Fibroblast of lung (primary cell): ENCODE measurements at places on chromosomes 16 and 17.

DNA sequence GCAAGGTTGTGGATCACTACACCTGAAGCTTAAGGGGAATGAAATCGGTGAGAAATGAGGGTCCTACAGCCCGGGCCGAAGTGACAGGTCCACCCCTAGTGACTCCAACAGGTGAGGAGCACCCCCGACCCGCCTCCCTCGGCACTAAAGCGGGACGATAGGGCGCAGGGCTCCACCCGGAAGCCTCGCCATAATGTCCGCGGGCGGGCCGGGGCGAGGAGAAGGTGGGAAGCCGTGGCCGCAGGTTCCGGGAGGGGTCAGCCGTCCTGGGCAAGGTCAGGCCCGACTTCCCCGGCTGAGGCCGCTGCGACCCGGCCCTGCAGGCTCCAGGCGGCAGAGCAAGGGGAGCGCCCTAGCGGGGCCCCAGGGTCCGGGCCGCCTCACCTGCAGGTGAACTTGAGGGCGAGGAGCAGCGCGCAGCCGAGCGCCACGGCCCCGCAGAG is 543 bp downstream of the TXNDC11 start:
- DNase-seq = peak; percentile 6

DNA sequence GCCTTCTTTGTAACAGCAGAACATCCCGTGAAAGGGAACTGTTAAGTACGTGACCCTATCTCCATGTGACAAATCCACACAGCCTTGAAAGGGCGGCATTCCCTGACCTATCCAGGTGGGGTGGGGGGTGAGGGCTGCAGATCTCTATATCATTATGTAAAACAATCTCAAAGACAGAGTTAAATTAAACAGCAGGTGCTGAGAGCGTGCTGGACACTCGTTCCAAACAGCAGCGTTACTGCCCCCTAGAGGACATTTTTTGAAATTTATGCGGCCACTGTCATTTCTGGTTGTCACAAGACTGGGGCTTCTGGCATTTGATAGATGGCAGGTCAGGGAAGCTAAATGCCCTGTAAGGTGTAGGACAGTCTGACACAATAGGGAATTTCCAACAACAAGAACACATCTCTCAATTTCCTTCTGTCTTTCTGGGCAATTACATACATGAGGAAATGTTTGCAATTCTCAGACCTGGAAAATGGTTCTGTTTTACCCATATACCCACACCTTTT is 6.7 kb upstream of the SLC25A39 start:
- peak; percentile 72 for DNase-seq

DNA sequence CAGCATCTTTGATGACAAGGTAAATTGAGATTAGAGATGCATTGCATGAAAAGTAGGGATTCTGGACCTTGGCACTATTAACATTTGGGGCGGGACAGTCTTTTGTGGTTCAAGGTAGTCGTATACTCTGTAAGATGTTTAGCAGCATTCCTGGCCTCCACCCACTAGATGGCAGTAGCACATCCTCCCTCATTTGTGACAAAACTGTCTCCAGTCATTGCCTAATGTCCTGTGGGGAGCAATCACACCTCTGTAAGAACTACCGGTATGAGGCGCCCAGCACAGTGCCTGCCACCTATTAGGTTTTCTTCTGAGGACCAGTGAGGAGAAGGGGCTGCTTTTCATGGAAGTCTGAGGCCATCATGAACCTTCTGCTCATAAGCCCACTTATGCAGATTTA is 180.8 kb downstream of the RBFOX1 start:
- no peak for DNase-seq

- DNase-seq = no peak
Measured at GRCh38 chr16:85438981-85439685, 174.0 kb upstream of the GSE1 start.

DNA sequence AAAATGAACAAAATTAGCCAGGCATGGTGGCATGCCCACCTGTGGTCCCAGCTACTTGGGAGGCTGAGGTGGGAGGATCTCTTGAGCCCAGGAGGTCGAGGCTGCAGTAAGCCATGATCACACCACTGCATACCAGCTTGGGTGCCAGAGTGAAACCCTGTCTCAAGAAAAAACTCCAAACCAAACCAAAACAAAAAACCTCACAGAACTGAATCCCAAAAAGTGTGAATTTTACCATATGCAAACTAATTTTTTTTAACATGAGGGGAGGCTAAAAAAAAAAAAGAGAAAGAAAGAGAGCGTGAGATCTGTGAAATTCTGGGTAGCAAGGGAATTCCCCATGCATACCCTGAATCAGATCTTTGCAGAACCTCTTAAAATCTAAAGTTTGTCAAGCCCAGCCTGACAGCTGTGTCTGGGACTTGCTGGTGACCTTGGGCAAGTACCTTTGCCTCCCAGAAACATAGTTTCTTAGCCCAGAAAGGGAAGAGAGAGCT is 17.1 kb upstream of the CDH1 start:
- no peak for DNase-seq

- DNase-seq = no peak
Measured at GRCh38 chr17:79205688-79206205, 131.1 kb downstream of the ENGASE start.

DNA sequence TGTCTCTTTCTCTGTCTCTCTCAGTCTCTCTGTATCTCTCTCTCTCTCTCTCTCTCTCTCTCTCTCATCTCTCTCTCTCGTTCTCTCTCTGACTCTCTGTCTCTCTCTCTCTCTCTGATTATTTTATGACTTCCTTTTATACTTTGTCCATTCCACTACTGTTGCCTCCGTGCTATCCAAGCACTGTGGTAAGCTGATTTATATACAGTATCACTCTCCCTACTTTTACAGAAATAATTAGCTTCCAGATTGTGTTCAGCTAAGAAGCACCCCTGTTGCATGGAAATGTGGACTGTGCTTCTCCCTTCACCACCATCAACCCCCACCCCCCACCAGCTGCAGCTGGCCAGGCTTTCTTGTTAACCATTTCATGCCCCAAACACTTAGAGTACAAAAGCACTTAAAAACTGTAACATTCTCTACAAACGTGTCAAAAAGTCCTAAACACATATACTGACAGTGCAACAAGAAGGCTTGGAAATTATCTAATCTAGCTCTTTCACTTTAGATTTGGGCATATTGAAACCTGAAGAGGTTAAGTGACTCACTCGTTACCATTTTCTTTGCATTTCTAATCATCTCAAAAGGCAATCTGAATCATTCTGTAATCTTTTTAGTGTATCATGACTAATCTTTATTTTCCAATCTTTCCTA is 11.6 kb upstream of the TMEM100 start:
- no peak for DNase-seq

GRCh38 chr16:77169650-77170236 is 21.2 kb upstream of the MON1B start:
- DNase-seq = peak; percentile 47

GRCh38 chr17:18278867-18279266 is 18.4 kb downstream of the MIEF2 start:
- peak; percentile 55 for DNase-seq

DNA sequence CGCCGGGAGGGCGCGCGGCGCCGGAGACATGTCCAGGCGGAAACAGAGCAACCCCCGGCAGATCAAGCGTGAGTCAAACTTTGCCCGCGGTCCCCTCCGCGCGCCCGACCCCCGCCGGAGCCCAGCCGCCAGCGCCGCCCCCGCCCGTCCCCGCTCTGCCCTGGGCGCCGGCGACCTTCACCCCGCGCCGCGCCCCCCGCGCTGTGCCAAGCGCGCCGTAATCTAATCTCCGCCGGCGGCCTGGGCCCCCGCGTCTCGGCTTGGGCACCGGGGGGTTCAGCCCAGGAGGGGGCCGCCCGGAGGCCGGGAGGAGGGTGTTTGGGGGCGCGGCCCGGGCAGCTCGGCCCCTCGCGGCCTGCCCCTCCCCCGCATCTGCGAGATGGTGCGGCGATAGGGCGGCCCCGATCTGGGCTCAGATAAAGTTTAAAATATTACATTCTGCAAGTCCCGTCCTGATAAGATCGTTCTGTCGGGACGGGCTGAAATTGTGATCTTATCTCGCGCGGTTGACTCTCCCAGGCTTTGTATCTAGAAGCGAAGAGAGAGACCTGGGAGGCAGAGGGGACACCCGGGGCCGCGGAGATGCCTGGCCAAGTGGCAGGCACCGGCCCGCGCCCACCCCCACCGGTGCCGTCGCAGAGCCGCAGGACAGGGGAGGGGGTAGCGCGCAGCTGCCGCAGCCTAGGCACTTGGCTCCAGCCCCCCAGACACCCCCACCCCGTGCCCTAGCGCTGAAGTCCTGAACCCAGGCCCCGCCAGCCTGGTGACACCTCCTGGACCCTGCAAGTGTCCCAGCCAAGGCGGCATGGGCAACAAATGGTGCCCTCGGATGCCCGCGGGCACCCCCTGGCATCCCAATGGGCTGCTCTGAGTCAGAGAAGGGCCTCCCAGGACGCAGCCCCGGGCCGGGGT is 787 bp downstream of the ZFPM1 start:
- no peak for DNase-seq

GRCh38 chr17:266219-266618 is 84.8 kb upstream of the DOC2B start:
- no peak for DNase-seq

DNA sequence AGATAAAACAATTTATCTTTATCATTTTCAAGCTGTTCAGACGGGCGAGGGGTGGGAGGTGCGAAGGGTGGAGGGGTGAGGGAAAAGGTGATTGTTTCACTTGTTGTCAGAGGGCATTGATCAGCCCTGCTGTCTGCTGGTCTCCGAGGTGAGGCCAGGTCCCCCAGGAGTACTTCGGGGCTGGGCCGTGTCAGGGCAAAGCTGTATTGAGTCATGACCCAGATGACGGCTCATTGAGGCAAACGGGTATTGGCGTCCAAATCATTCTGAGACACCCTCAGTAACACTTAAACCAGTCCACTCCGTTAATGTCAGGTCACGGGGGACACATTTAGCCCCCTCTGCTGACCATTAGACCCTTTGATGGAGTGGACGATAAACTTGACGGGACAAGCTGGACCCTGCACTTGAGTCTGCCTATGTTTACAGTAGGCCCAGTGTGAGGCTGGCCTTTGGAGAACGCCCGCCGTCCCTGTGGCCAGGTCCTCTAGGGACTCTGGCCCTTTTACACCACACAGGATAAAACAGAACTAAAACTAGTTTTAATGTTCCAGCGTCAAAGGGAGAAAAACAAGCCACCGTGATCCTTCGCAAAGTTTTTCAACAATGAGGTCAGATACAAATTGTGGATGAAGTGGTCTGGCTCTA is 502.2 kb upstream of the ZFHX3 start:
- no peak for DNase-seq

- no peak for DNase-seq
Measured at GRCh38 chr17:74332763-74333283, 6.8 kb downstream of the KIF19 start.

GRCh38 chr16:85716022-85716679 is 27.4 kb upstream of the GINS2 start:
- no peak for DNase-seq

GRCh38 chr16:633336-634050 is 2.6 kb downstream of the METTL26 start:
- DNase-seq = no peak

- DNase-seq = peak; percentile 83
Measured at GRCh38 chr17:67194134-67194533, 50.9 kb downstream of the HELZ start.

GRCh38 chr17:78865682-78866390 is 25.2 kb upstream of the USP36 start:
- DNase-seq = peak; percentile 90

DNA sequence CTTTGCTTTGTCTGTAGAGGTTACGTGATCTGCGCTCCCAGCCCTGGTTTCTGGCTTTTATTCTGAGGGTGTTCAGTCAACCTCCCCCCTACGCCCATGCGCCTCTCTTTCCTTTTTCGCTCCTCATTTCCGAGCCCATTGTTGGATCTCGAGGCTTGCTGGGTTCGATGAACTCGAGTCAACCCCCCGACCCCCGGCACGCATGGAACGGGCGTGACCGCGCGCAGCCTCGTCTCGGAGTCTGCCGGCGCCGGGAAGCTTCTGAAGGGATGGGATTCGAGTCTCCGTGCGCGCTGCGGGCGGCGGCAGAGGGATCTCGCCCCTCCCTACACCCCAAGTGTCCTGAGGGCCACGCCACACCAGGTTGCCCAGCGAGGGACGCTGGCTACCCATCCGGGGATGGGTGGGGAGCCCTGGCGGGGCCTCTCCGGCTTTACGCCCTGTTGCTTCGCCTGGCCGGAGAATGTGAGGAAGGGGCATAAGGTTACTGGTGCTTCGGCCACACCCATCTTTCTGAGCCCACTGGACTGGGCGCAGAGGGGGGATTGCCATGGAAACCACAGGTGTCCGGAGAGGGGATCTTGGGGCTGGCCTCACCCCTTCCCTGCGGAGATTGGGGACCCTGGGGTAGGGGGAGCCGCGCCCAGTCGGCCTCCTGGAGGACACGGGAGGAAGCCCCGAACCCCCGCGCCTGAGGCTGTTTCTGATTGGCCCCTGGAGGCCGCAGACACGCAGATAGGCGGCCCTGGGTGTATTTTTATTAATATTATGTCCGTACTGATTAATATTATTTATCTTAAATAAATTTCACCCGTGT is 1.8 kb downstream of the MAPT start:
- DNase-seq = no peak

DNA sequence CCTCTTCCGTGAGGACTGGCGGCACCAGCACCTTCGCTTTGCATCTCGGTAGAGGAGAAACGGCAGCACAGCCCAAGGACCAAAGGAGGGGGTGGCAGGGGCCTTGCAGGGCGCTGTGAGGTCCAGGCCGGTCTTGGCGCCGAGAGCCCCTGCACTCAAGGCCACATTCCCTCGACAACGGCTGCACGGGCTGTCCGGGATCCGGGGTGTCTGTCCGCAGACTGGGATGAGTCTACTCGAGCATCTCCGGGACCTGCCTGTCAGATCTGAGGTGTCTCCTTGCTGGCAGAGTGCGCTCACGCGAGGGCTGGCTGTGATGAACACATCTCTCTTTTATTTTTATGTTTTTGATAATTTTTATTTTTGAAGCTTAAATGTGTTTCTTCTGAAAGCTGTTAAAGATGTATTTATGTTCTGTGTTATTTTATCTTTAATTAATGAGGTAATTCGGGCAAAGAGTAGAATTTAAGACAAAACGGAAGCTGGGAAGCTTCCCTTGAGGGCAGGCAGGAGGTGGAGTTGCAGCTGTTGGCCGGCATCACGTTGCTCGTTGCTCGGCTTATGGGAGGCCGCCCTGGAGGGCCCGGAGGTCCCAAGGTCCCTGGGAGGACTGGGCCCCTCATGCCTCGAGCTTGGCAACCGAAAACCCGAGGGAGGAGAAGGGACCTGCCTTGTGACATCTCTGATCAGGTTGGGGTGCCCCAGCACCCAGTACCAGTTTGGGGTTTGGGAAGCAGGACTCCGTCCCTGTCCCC is 4.3 kb downstream of the SOX8 start:
- no peak for DNase-seq

GRCh38 chr17:78391843-78392242 is 13.4 kb downstream of the PGS1 start:
- DNase-seq = peak; percentile 87
